ENCODE measurements at places on chromosomes 3 and 15.

GRCh38 chr3:139491966-139492365 lies 15.7 kb upstream of the RBP2 start:
- no peak for DNase-seq

DNA sequence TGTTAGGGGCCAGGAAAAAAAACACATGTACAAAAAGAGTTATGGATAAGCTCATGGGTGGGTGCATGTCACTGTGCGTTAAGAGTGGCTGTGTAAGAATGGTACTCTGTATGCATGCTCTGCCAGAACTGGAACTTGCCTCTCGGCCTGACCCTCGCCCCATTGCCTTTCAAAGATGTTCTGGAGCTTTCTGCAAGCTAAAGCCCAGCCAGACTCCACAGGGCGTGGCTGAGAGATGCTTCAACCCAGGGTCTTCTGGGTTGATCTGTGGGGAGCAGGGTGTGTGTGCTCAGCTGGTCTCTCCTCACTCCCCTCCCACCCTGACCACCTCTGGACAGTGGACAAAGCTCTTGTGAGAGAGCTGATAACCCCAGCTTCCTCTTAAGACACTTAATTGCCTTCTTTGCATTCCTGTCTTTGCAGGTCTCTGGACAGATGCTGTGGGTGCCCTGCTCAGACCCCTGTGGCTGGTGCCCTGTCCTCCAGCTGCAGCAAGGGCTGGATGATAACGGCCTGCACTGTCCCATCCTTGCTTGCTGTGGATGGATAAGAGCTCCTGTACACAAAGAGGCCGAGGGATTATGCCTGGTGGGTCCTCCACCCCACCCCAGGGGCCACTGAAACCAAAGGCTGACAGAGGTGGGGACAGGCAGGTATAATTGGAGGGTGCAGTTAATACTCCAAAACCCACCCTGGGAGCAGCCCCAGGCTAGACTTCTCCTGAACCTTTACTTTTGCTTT lies 28.7 kb downstream of the ALDH1L1 start:
- no peak for DNase-seq

- DNase-seq, result no peak
These were observed 3.2 kb upstream of the FLNB start for GRCh38 chr3:58004973-58005372.

DNA sequence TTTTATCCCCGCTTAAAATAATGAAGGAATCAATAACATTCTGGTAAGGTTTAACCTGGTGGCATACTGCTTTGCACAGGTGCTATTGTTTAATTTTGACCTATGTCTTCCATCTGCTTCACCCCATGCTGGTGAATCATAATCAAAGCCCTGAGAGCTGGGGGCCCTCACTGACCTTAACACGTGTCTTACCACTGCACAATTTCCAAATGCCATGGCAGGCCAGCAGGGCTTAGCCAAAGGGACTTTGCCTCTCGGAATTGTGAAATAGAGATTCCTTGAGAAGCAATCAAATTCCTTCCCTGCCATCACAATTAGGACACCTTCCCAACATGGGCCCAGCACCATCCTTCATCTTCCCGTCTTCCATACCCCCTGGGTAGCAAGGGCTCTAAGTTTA lies 242.6 kb upstream of the THBS1 start:
- no peak for DNase-seq

- no peak for DNase-seq
These were observed 5.7 kb upstream of the FBLN2 start for GRCh38 chr3:13543253-13543652.

DNA sequence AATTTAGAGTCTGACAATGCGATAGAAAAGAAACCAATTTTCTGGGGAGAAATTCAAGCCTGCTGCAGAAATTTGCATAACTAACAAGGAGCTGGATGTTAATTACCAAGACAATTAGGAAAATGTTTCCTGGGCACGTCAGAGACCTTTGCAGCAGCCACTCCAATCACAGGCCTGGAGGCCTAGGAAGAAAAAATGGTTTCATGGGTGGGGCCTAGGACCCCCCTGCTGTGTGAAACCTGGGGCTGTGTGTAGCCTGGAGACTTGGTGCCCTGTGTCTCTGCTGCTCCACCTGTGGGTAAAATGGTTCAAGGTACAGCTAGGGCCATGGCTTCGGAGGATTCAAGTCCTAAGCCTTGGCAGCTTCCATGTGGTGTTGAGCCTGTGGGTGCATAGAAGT lies 837.9 kb downstream of the OTOL1 start:
- no peak for DNase-seq

All from stimulated activated CD4-positive, alpha-beta T cell treated with anti-CD3 and anti-CD28 coated beads, TNF-alpha, amount 100 ng/mL, for 4 hours (primary cell).